ENCODE measurements at places on chromosomes 2 and 18.
A peak's percentile ranks its signal among the peaks of the same experiment; 100 is the strongest.

DNA sequence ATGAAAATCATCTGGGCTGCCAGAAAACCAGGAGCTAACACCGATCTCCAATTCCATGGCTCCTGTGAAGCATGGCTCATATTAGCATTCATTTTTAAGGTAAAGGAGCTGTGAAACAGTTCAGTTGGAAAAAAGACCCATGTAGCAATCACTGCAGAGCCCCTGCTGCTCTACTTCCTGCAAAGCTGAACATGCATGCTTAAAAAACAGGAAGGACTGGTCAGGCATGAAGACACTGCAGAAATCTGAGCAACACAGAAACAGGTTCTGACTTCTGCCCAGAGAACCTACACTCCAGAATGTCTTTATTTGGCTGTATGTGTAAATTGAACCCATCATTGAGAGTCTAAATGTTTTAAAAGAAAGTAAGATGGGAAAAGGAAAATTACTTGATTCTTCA is 950.6 kb downstream of the DCDC2C start:
- DNase-seq: peak; percentile 11

GRCh38 chr18:12028040-12028628 is 46.8 kb downstream of the IMPA2 start:
- no peak for DNase-seq

DNA sequence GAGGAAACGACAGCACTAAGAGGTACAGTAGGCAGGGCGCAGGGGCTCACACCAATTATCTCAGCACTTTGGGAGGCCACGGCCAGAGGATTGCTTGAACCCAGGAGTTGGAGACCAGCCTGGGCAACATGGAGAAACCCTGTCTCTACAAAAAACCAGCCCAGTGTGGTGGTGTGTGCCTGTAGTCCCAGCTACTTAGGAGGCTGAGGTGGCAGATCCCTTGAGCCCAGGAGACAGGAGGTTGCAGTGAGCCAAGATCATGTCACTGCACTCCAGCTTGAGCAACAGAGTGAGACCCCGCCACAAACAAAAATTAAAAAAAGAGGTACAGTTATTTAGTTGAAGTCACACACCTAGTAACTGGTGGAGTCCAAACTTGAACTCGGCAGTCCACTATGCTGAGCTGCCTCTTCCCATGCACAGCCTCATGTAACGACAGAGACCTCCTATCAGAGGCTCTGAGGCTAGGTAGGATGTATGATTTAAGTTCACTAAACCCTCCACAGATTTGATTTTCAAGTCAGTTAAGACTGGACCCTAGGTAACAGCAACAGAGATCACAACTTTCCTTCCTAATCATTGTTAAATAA is 8.7 kb downstream of the STK17B start:
- DNase-seq: no peak

DNA sequence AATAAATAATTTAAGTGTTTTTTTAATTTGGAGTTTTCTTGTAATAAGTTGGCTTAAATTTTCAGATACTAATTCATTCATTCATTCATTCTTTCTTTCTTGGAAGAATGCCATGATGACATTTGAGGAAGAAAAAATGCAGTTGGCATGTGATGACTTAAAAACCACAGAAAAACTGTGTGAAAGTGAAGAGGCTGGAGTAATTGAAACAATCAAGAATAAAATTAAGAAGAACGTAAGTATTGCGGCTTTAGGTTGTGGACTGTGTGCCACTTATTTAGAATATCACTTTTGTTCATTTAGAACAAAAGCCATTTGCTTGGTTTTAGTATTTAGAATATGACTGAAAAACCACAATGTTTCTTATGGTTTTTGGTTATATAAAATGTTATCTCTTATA is 51.4 kb downstream of the TTC39C start:
- no peak for DNase-seq

GRCh38 chr2:1886405-1886992 is 142.2 kb upstream of the PXDN start:
- DNase-seq: peak; percentile 57

DNA sequence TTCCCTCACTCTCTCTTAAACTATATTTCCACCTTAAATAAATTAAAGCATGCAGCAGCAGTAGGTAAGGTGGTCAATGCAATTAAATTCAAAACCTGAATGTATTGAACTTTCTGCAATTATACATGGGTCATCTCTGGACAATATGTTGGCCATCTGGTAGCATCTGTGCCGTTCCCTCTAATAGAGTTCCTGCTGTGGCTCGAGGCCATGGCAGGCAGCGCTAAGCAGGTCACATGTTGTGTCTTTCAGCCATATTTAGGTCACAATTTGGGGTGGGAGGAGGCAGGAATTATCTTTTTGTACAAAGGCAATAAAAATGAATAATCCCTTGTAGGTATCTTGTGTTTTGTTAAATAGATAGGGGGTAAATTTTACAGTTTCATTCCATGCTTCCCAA is 676.2 kb downstream of the ZEB2 start:
- no peak for DNase-seq

DNA sequence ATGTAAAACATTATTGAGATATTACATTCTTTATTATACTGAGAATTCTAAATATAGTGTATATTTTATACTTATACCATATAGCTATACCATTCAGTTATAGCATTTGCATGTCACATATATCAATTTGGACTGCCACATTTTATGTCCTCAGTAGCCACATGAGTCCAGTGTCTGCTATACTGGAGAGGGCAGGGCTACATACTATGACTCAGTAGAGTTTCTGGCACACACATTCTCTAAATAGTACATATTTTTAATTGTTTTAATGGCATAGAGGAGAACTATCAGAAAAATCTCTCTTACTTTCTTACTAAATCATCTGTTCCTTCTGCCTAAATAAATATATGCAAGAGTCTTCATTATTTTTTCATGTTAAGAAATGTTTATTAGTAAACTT is 55.4 kb upstream of the COL5A2 start:
- DNase-seq: no peak

- no peak for DNase-seq
These were observed 13.8 kb upstream of the POU3F3 start for GRCh38 chr2:104840156-104840555.

- DNase-seq: no peak
These were observed 33.9 kb downstream of the PDIA6 start for GRCh38 chr2:10778724-10779115.

DNA sequence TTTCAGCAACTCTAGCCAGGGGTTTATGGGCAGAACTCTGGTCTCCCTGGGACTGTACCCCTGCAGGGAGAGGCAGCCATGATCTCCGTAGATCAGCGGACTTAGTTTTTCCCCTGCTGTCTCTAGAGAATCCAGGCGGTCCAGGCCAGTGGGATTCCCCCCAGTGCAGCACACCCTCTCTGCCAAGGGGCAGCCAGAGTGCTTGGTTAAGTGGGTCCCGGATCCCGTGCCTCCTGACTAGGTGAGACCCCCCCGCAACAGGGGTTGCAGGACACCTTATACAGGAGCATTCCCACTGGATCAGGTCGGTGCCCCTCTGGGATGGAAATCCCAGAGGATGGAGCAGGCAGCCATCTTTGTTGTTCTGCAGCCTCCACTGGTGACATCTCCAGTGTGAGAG is 33.0 kb downstream of the WDPCP start:
- no peak for DNase-seq

GRCh38 chr18:3251249-3251962 is 3.8 kb downstream of the MYL12A start:
- DNase-seq: no peak

- no peak for DNase-seq
These were observed 1.8 kb downstream of the UPP2 start for GRCh38 chr2:158103411-158104012.

DNA sequence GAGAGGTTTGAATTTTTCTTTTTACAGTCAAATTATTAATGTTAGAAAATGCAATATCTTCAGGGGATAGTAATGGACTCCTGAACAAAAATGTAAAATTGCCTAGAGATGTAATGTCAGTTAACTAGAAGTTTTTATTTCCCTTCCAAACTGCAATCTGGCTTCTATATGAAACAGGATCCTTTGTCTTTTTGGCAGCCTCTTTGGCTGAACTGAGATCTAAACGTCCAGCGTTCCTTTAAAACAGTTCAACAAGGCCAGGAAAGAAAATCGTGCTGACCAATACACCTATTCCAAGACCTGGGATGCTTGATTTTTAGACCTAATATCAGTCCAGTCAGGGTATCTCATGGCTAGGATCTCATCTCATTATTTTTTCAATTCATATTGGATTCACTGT is 245.5 kb downstream of the FIGN start:
- DNase-seq: no peak

DNA sequence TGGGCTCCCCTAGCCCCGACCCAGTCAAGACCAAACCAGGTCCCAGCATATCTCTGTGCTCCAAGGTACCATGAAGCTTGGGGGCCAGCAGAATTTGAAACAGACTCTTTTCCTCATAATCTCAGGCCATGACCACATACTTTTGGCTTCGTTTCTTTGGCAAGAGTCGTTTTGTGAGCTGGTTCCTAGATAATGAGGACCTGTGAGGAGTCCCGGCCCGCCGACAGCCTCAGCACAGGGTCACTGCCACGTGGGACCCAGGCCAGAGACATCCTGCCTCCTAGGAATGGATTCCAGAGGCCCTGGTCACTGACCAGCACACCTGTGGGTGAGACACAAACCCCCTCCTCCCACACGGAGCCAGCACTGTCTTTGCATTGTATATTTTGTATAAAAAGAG is 73.5 kb downstream of the VAPA start:
- no peak for DNase-seq

DNA sequence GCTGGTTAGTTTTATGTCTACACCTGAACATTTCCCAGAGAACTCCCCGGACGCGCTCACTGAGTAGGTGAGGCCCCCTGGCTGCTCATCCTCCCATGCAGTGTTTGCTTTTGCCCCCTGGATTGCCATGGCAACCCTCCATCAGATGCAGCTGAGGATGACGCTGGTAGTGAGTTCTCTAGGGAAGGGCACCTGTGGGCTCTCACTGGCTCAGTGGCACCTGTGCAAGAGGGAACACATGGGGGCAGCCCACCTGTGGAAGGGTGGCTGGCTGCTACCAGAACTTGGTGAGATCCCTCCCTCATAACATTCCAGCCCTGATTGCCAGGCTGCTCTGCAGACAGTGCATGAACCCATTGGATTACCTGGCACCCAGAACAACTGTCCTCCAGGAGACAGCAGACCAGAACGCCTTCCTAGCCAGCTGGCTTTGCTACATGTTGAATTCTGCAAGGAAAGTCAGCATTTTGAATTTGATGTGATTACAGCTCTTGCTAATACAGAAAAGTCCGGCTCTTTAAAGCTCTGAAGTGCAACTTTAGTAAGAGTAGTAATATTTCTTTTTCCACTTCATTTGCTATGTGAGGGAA is 21.7 kb downstream of the COA5 start:
- no peak for DNase-seq

DNA sequence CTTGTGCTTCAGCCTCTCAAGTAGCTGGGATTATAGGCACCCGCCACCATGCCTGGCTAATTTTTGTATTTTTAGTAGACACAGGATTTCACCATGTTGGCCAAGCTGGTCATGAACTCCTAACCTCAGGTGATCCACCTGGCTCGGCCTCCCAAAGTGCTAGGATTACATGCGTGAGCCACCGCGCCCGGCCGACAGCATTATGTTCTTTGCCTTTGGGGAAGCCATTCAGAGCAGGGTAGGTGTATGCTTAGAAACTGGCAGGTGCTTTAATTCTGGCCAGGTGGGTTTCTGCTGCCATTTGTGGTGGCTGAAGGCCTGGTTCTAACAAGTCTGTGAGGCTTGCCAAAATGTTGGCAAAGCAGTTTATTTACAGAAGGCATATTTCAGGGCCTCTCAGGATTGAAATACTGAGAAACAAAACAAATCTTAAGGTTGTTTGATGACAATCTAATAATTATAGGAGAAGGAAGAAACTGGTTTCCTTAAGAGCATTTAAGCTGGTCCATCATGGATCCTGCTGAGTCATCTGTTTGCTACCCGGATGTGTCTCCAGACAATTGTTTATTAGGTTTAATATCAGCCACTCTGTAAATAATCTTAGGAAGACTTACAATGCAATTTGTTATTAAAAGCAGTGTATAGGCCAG is 16.0 kb downstream of the SLC20A1 start:
- no peak for DNase-seq

DNA sequence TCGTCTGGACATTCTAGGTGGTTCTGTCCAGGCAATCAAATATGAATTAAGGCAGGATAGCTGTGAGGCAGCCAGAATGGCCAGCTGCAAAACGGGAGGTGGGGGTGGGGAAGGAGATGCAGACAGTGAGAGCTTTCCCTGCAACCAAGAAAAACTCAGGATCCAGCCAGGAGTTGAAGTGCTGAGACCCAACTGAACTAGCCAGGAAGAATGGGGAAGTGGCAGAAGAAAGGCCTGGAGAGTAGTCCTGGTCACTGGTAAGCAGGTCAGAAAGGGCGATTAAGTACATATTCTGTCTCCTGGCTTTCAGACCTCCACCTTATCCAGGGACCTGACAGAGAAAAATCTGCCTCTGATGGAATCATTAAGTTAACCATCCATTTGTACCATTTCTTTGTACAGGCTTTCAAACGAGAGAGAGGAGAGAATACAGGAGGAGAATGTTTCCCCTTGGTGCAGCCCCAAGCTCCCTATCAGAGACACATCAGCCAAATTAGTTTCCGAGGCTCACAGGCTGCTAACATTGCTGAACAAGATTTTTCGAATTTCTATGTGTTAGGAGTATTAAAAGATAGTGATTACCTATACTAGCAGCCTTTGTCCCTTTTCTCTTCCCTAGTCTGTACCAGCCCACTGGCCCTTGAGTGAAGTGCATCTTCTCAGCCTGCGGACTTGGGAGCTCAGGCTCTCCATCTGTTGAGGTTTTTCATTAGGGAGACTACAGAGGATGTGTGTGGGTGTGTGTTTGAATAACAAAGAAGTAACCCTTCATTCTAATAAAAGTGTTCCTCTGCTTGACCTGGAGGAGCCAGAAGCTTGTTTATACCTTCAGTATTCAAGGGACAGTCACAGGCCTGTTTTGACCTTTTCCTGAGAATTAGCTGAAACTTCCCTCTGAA is 12.5 kb upstream of the HOXD1 start:
- DNase-seq: no peak

GRCh38 chr18:49588171-49588570 is 26.3 kb downstream of the LIPG start:
- DNase-seq: no peak

- DNase-seq: no peak
These were observed 232.8 kb downstream of the TCF4 start for GRCh38 chr18:55355223-55355622.
